ENCODE measurements at places on chromosomes 5 and 9.

DNA sequence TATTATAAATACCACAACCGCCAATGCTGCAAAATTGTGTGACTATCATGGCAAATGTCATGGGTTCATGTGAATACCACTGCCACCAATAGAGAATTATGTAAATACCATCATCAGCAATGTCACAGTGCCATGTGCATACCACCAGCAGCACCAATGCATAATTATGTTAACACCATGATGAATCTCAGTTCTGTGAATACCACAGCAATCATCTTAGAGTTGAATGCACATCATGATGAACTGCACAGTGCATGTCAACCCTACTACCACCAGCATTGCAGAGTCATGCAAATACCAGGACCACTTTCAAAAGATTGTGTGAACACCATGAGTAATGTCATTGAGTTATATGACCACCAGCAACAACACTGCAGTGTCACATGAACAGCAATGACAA is 63.2 kb downstream of the SHC3 start:
- H3K4me3 ChIP-seq: no peak overlapping the region
- H3K4me1 ChIP-seq: no peaks in the 10 kb centered on the region
- no peak overlapping the region for H3K27ac ChIP-seq
- H3K36me3 ChIP-seq: no peaks in the 10 kb centered on the region

- no peak for DNase-seq
- no peaks in the 10 kb centered on the region for H3K27me3 ChIP-seq
- H3K4me1 ChIP-seq: peaks cover 41% of the 10 kb centered on the region
- no peak overlapping the region for H3K27ac ChIP-seq
- peaks cover 18% of the 10 kb centered on the region for H3K36me3 ChIP-seq
- no peak overlapping the region for H3K4me3 ChIP-seq
Measured at GRCh38 chr9:27539479-27540441, 10.1 kb upstream of the MOB3B start.

DNA sequence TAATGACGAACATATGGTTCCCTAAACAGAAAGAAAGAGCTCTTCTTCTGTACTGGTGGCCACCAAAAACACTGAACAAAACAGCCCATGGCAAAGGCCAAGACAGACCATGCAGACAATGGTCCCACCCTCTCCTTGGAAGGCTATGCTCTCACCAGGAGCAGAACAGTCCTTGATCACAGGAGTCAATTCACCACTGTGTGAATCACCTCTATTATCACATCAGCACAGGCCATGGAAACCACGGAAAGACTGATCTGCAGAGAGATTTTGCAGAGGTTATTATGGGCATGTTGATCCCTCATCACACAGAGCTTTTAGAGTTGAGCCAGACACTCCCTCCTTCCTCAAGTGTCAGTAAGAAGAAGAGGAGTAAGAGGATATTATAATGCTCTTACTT is 134.0 kb upstream of the RASEF start:
- no peak overlapping the region for H3K27ac ChIP-seq
- peaks cover 24% of the 10 kb centered on the region for H3K4me1 ChIP-seq
- no peak for DNase-seq
- H3K27me3 ChIP-seq: peaks cover 16% of the 10 kb centered on the region

DNA sequence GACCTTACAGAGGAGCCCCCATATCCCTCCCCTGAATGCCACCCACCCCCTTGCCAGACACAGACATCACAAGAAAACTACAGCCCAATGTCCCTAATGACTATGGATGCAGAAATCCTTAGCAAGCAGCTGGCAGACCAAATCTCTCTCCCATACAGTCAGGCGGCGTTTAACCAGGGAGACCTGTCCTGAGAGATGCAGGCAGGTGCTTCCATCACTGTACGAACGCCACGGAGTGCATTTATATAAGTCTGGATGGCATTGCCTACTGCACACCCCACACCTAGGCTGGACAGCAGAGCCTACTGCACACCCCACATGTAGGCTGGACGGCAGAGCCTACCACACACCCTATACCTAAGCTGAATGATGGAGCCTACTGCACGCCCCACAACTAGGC is 34.4 kb upstream of the SARDH start:
- no peak overlapping the region for H3K27ac ChIP-seq
- no peak for DNase-seq
- H3K4me3 ChIP-seq: no peak overlapping the region

DNA sequence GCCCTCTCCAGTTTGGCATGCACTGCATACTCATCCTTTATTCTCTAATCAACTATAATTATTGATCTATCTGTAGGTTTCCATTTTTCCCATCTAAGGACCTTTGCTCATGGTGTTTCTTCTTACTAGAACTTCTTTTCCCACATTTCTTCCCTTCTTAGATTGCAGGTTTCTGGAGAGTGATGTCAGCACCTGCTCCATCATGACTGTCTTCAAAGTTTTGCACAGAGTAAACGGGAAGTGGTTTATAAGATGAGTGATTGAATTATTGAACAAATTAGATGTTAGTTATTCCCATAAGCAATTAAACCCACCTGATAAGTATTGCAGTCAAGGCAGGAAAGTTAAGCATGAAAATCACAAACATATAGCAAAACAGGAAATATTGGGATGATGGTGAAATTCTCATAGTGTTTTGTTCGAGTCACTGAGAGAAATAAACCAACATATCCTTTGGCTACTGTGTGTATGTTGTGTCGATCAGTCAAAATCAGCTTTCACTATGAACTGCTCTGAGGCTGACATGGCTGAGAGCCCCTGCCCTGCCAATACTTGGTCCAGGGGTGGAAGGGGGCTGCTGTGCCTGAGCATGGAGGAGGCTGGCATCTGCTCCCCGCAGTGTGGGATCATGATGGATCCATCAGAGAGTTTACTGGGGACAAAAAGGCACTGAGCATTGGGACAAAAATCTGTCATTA is 45.5 kb upstream of the S1PR3 start:
- H3K27me3 ChIP-seq: no peaks in the 10 kb centered on the region
- no peak overlapping the region for H3K27ac ChIP-seq
- no peak overlapping the region for H3K4me3 ChIP-seq

DNA sequence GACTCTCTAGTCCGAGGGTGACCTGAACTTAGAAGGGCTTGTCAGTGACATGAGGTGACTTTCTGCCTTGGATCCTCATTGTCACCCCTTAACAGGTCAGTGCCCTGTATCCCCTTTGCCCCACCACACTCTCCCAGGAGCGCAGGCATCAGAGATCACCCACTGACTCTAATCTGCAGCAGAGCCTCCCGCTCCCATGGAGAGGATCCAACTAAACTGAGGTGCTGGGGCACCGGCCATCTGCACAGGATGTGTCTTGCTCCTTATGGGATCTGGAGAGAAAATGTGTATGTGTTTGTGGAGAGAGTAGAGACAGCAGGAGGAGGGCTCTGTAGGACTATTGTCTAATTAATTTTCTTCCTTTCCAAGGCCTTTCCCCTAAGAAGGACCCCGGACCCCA is 213.7 kb downstream of the ROR2 start:
- peaks cover 3% of the 10 kb centered on the region for H3K36me3 ChIP-seq
- H3K27ac ChIP-seq: no peak overlapping the region
- no peak for DNase-seq

DNA sequence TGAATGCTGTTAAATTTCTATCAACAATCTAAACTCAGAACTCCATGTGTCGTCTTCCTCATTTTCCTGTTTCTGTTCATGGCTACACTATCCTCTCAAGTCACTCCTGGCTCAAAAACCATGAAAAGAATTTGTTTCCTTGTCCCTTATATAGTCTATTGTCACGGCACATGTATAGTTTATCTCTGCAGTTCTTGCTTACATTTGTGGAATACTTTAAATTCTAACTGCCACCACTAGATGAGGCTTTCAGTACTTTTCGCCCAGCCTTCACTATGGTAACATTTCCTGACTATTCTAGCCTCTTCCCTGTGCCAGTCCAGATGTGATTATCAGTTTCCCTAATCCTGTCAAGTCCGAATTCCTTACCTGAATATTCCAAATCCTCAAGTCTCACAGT is 34.6 kb downstream of the PKD2L2 start:
- no peak for DNase-seq
- H3K27ac ChIP-seq: peak overlapping the region; percentile 35
- peaks cover 6% of the 10 kb centered on the region for H3K4me1 ChIP-seq
- H3K27me3 ChIP-seq: no peaks in the 10 kb centered on the region

- no peaks in the 10 kb centered on the region for H3K27me3 ChIP-seq
- H3K27ac ChIP-seq: no peak overlapping the region
- H3K36me3 ChIP-seq: no peaks in the 10 kb centered on the region
- peaks cover under 1% of the 10 kb centered on the region for H3K4me1 ChIP-seq
Measured at GRCh38 chr9:114310471-114311450, 12.1 kb upstream of the ORM1 start.

DNA sequence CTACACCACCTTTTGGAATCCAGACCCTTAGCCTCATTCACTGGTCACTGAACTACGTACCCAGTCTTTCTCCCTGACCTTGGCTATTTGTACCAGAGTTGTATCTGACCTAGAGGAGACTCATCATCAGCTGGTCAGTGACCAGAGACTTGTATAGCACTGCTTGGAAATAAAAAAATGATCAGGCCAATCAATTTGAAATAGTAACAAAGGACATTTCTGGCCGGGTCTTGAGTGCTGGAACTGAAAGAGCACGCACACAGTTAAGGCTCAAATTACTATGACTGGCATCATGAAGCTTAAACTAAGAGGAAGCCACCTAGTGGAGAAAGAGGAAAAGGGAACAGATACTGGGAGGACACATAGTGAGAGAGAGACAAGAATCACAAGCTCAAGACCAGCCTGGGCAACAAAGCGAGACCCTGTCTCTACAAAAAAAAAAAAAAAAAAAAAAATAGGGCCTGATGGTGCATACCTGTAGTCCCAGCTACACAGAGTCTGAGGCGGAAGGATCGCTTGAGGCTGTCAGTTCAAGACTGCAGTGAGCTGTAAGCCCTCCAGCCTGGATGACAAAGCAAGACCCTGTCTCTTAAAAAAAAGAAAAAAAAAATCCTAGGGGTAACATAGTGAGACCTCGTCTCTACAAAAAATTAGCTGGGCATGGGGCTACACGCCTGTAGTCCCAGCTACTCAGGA is 12.8 kb upstream of the SRP19 start:
- peak overlapping the region; percentile 24 for H3K27ac ChIP-seq
- peaks cover 3% of the 10 kb centered on the region for H3K27me3 ChIP-seq
- peaks cover 6% of the 10 kb centered on the region for H3K36me3 ChIP-seq
- peak overlapping the region; percentile 11 for H3K4me3 ChIP-seq

DNA sequence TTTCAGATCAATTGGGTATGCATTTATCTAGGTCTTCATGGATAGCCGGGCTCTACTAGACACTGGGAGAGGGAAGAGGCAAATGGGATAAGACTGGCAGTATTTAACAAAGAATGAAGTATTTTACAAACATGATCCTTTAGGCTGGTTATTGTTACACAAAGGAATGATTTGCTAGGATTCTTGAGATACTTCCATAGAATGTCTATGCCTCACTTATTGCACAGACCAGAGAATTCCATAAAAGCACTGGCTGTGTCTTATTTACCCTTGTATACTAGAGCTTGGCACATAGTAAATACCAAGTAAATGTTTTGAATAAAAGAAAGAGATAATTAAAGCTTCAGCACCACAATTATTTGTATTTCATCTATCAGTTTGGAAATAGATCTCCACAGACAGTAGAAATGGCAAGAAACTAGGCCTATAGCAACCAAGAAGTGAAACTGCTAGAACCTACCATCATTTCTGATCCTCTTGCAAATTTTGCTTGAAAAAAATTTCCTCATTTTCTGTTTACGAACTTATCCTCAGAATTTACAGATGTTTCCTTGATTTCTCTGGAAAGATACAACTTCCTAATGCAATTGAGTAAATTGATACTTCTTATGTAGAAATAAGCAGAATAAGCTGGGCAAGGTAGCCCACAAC is 3.8 kb downstream of the PDCD1LG2 start:
- no peak for DNase-seq
- H3K4me1 ChIP-seq: no peaks in the 10 kb centered on the region
- H3K27me3 ChIP-seq: no peaks in the 10 kb centered on the region
- H3K36me3 ChIP-seq: no peaks in the 10 kb centered on the region
- H3K4me3 ChIP-seq: no peak overlapping the region
- H3K27ac ChIP-seq: no peak overlapping the region

GRCh38 chr9:104934691-104935500 is 6.9 kb upstream of the ABCA1 start:
- no peaks in the 10 kb centered on the region for H3K27me3 ChIP-seq
- H3K27ac ChIP-seq: no peak overlapping the region
- DNase-seq: no peak
- no peak overlapping the region for H3K4me3 ChIP-seq
- peaks cover 17% of the 10 kb centered on the region for H3K4me1 ChIP-seq

DNA sequence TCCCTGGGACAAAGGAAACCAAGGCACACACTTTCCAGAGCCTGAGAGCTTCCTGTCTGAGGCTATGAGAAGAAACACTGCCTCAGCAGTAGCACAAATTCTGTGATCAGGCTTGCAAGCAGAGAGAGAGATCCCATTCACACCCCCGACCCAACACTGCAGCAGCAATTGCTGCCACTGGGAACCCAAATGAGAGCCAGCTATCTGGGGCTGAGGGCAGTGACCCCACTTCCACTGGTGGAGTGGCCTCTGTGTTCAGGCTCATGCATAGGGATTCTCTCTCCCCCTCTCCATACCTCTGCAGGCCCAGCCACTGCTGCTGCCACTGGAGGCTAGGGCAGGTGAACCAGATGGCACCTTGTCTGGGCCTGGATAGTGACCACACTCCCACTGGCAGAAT is 95.2 kb downstream of the TMEM232 start:
- no peak overlapping the region for H3K27ac ChIP-seq
- no peak overlapping the region for H3K4me3 ChIP-seq
- no peaks in the 10 kb centered on the region for H3K4me1 ChIP-seq
- no peaks in the 10 kb centered on the region for H3K36me3 ChIP-seq
- H3K27me3 ChIP-seq: no peaks in the 10 kb centered on the region

DNA sequence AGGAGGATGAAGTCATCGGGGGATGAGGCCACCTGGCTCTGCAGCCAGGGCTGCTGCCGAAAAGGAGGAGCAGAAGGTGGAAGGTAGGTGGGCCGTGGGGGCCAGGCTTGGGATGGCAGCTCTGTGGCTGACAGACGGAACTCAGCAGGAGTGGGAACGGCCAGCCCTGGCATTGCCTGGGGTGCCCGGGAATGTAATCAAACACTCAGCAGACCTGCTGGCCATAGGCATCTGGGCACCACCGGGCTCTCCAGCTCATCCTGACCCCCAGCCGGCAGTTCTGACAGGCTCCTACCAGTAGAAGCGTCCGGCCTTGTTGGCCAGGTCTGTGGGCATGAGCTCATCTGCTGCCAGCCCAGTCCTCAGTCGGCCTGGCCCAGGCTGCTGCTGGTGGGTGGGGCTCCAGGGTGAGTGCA is 4.3 kb upstream of the FAT2 start:
- no peak for DNase-seq
- H3K27ac ChIP-seq: no peak overlapping the region
- peaks cover 32% of the 10 kb centered on the region for H3K4me1 ChIP-seq
- H3K27me3 ChIP-seq: peaks cover 6% of the 10 kb centered on the region
- H3K4me3 ChIP-seq: no peak overlapping the region
- no peaks in the 10 kb centered on the region for H3K36me3 ChIP-seq

- no peak overlapping the region for H3K4me3 ChIP-seq
- H3K4me1 ChIP-seq: peaks cover 7% of the 10 kb centered on the region
- no peaks in the 10 kb centered on the region for H3K27me3 ChIP-seq
- no peak for DNase-seq
Measured at GRCh38 chr5:72441094-72441723, 66.0 kb downstream of the ZNF366 start.

All from type B pancreatic cell (in vitro differentiated cells).